ENCODE measurements at places on chromosomes 3 and 15.
A peak's percentile ranks its signal among the peaks of the same experiment; 100 is the strongest.

DNA sequence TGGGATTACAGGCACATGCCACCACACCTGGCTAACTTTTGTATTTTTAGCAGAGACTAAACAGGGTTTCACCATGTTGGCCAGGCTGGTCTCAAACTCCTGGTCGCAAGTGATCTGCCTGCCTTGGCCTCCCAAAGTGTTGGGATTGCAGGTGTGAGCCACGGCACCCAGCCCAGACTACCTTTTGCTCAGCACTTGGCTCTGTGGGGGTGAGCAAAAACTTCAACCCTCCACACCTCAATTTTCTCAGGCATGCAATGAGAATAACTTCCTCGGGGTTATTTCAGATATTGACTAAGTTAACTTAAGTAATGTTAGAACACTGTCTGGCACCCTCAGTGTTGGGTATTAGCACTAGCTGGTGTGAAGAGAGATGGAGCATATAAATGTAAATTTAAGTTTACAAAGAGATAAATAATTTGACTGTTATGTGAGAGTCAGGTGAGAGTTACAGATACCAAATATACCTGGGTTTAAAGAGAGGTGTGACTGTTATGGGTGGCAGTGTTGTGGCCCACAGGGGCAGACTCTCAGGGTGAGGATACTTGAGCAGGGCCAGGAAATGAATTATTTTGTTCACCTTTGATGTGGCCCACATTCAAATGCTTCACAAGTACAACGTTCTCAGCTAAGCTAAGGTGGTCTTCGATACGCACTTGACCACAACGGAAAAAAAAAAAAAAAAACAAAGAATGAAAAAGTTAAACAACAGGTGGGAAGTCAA, 29.0 kb downstream of the CPOX start:
- DNase-seq: no peak

DNA sequence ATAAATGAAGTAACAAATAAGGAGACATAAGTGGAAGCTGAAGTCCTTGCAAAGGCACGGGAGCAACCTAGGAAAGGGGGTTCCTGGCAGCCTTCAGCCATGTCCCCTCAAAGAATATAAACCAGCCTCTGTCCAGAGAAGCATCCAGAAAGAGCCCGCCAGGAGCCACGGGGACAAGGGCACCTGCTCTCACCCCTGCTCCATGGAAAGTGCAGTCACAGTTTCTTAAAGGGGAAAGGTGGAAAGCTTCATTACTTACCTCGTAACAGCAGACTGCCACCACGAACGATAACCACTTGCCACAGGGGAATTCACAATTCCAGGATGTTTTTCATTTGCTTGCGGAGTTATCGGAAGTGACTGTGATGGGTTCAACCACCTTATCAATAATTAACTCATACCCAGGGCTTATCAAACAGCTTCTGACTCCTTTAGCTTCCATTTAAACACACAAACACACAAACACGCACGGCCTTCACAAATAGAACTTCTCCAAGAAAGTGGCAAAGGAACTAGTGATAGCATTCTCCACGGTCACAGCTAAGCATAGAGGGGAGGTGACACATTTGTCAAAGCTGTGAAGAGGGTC, 134.2 kb upstream of the IGF1R start:
- no peak for DNase-seq

DNA sequence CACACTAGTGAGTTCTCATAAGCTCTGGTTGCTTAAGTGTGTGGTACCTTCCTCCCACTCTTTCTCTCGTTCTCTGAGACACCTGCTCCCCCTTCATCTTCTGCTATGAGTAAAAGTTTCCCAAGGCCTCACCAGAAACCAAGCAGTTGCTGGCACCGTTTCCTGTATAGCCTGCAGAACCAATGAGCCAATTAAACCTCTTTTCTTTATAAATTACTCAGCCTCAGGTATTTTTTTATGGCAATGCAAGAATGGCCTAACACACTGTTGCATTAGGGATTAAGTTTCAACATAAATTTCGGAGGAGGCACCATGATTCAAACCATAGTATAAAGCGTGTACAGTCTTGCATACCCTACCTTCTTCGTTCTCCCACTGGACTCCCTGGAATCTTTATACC, 252.3 kb upstream of the CHRM5 start:
- peak; percentile 42 for DNase-seq

- DNase-seq: no peak
Observed at GRCh38 chr15:96582473-96582872, 252.0 kb downstream of the NR2F2 start.

- no peak for DNase-seq
Observed at GRCh38 chr3:440826-441225, 244.3 kb downstream of the CHL1 start.

DNA sequence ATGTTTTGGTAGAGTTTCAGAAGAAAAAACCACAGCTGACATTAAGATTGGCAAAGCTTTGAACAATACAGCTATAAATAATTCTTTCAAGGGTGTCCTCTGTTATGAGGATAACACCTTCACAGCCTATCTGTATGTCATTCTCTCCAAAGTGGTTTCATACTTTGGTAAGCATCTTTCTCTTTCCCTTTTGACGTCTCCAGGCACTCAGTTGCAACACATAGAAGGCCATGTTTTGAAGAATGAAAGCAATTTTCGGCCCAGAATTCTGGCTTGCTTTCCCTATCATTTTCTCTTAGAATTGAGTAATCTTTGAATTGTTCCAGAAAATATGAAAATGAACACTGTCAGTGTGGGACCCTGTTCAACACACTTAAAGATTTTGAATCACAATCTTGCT, 200.0 kb upstream of the CBLB start:
- DNase-seq: peak; percentile 31

DNA sequence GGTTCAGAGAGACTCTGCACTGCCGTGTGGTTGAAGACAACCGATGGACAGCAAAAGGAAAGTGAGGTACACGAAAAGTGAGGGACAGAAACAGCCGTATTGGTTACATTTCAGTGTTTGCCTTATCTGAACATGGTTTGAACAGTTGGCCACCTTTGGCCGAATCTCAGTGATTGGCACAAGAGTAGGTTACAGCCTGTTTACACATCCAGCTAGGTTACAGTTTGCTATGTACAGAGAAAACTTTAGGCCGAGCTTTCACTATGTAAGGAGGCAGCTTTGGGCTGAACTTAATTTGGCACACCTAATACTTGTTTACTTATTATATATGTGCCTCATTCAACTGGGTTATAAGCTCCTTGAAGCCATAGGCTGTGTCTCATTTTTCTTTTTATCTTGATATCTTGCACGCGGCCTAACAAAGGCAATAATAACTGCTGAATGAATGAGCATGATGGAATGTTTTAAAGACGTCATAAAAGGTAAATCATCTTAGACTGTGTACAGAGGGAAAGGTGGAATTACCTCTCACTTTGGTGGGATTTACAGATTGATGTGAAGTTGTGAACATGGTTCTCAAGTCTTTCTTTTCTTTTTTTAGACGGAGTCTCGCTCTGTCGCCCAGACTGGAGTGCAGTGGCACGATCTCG, 17.2 kb upstream of the GREM1 start:
- DNase-seq: no peak

- DNase-seq: no peak
Observed at GRCh38 chr3:106339551-106339950, 470.7 kb upstream of the CBLB start.

DNA sequence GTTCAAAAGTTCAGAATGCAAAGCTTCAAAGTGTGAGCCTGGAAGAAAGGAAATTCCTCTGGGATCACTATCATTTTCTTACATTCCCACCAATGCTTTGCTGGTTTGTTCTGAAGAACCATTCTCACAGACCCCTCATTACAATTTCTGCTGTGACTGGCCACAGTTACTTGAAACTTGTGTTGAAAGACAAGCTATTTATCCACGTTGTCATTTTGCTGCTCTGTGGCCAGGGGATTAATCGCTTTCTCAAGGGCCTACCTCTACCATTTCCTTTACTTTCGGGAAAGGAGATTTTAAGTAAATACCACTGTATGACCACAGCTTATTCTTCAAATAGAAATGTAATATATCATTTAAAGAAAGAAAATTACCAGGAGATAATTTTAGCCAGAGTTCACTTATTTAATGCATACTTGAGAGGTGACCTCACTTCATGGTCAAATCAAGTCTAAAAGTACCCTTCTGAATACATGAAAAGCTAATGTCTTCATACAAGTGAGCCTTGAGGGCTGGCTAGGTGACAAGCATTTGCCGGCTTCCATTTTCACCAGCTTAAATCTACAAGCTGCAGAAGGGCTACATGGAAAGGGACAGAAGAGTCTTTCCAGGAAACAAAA, 69.8 kb upstream of the ROBO2 start:
- no peak for DNase-seq

- no peak for DNase-seq
Observed at GRCh38 chr3:164470471-164470870, 607.8 kb downstream of the SI start.

- no peak for DNase-seq
Observed at GRCh38 chr3:126035362-126036050, 48.4 kb downstream of the SLC41A3 start.

- DNase-seq: no peak
Observed at GRCh38 chr3:70049761-70050160, 50.2 kb downstream of the SAMMSON start.

DNA sequence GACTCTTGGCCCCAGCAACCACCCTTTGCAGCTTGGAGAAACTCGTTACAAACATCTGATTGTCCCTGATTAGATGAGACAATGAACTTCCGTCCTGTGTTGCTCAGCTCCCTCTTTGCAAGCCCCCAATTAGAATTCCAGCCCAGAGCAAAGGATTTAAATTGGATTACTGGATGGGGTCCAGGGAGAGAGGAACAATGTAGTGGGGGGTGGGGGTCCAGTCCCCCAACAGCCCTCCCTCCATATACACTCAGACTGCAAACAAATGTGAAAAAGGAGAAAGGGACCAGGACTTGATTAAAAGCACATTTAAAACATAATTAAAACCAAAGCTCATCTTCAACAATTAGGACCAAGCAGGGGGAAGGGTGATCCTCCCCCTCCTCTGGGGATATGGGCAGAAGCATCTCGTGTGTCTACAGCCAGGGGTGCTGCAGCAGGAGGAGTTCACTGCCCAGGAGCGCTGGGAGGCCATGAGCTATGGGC, 71.7 kb upstream of the TMEM115 start:
- DNase-seq: no peak

GRCh38 chr3:143671626-143672025, 176.6 kb downstream of the SLC9A9 start:
- DNase-seq: no peak

DNA sequence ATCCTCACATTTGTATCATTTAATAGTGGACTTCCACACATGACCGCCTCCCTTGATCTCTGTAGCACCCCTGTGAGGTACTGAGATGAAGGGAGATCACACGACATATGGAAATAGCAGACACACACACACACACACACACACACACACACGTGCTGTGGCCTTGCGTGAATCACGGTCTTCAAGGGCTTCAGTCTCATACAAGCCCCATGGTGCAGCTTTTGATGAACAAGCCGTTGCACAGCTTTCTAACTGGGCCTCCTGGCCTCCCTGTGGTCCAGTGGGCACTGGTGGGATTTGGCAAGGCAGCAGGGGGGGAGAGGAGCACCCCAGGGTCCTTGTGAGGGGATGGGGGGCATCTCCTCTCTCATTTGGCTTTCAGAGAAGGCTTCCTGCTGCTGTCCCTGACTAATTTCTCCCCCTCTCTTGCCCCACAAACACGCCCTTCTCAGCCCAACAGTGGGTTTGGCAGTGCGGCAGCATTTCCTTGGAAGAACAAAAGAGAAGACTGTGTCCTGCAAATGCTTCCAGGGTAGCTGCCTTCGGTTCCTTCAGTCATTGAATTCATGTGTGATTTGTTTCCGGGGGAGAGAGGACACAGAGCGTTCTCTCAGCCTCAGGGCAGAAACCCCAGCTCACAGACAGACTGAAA, 98.7 kb downstream of the SMAD6 start:
- no peak for DNase-seq

DNA sequence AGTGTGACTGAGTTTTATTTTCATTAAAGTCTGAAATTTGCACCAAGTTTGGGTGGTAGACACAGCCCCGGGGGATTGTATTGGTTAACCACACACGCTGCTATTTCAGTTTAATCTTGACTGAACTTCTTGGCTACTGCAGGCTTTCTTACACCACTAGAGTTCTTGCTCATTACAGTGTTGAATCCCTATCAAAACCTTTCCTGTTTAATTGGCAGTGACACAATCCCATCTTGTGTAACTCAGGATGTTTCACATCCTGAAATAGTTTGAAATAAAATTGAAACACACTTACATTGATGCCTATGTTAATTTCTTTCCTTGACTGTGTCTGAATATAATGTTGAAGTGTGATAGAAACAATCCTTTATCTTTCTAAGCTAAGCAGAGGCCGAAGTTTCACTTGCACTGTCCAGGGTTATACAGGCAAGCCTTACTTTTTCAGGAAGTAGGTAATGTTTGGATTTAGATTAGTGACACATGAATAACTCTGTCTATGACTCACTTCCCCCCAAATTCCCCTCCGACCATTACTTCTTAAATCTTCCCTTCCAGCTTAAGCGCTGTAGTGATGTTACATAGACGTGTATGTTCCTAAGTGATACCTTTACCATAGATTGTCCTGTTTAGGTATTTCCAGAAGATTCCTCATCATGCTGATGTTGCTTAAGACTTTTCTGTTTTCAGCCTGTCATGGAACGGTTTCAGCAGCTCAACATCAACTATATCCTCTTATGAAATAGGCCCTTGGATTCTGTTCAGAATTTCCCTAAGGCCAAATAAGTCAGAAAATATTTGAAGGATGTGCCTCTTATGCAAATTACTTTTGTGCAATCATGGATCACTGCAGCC, 16.8 kb downstream of the ATG7 start:
- no peak for DNase-seq

- DNase-seq: no peak
Observed at GRCh38 chr15:81498294-81498693, 124.3 kb upstream of the TMC3 start.

DNA sequence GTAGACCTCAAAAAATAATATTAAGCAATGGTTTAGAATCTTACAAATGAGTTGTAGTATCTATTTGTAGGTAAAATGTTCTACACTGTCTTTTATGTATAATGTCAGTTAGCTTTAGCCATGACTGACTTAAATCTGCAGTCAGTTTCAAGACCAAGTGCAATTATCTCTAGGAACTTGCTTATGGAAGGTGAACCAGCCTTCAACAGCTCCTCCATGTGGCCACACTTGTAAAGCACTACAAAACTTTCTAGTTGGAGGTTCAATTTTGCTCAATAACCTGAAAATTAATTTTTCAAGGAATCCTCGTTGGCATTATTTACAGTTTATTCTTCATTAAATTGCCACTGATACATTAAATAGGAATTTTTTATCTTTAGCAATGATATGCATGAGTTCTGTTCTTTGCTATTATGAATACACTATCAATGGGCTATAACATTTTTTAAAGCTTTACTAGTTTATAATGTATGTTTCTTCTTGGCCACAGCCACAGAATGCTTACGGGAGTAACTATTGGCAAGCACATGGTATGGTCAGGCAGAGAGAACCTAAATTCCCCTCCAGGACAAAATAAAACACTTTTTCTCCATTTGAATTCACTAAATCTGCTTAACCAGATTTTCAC, 315.3 kb upstream of the UBE2E2 start:
- DNase-seq: peak; percentile 1
